ENCODE measurements at places on chromosomes 4 and X. TPM values are rescaled to one million over a fixed set of nuclear protein-coding genes. Genes with fewer than 3 reads are reported as not detected.

The GAB3 gene
- polyA plus RNA-seq, result 1.7 TPM

The PGAM4 gene
- polyA plus RNA-seq, result not detected

The NHSL2 gene
- polyA plus RNA-seq, result 0.18 TPM

The NUDT9 gene
- polyA plus RNA-seq, result 21.1 TPM

The DUSP9 gene
- not detected for polyA plus RNA-seq
